ENCODE measurements at places on chromosomes 5 and 9. TPM values are rescaled to one million over a fixed set of nuclear protein-coding genes. Genes with fewer than 3 reads are reported as not detected.

CHD1 gene
- 52.1 TPM for total RNA-seq

TLR4 gene
- 6.7 TPM for total RNA-seq

FIBCD1 gene
- total RNA-seq, result 5.3 TPM

PHF24 gene
- total RNA-seq, result not detected

WHRN gene
- total RNA-seq, result 0.37 TPM

FOXD1 gene
- 5.4 TPM for total RNA-seq

ADAMTS2 gene
- 0.21 TPM for total RNA-seq

SPINK4 gene
- total RNA-seq, result 4.5 TPM

GNG10 gene
- total RNA-seq, result 134 TPM

MARCHF3 gene
- total RNA-seq, result 1.0 TPM

OTP gene
- total RNA-seq, result not detected

CCDC183 gene
- total RNA-seq, result not detected

ALDH1A1 gene
- 4.4 TPM for total RNA-seq

FOXI1 gene
- total RNA-seq, result not detected

HMCN2 gene
- not detected for total RNA-seq

NTRK2 gene
- 0.39 TPM for total RNA-seq

SPINK7 gene
- not detected for total RNA-seq

N4BP3 gene
- total RNA-seq, result 0.25 TPM

IL9 gene
- not detected for total RNA-seq

SPACA9 gene
- 3.3 TPM for total RNA-seq

CCDC171 gene
- total RNA-seq, result 2.2 TPM

LTC4S gene
- not detected for total RNA-seq

SPATA31A1 gene
- total RNA-seq, result not detected

TAS2R1 gene
- total RNA-seq, result not detected

CER1 gene
- not detected for total RNA-seq

SPATA31D4 gene
- total RNA-seq, result not detected

Data from H4 (cell line).